Breast epithelium (tissue), 4 donors: ENCODE measurements at places on chromosomes 3 and 15.

DNA sequence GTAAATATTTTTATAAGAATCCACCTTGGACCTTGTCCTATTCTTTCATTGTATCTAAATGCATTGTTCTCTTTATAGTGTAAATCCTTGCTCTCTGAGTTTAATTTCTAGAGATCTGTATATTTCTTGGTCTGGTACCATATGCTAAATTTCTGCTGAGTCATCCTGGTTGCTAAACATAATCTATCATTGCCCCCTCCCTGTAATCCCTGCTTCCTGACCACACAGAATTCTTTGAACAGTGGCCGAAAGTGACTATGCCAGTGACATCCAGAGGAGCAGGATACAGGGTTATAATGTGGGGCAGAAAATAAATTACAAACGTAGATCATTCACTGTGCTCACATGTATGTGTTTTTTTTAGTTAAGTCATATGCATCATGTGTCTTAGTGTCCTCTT is 143.1 kb downstream of the DIPK2A start:
- no peak for DNase-seq

GRCh38 chr3:121836064-121836463 is 1.1 kb downstream of the EAF2 start:
- DNase-seq, result no peak

DNA sequence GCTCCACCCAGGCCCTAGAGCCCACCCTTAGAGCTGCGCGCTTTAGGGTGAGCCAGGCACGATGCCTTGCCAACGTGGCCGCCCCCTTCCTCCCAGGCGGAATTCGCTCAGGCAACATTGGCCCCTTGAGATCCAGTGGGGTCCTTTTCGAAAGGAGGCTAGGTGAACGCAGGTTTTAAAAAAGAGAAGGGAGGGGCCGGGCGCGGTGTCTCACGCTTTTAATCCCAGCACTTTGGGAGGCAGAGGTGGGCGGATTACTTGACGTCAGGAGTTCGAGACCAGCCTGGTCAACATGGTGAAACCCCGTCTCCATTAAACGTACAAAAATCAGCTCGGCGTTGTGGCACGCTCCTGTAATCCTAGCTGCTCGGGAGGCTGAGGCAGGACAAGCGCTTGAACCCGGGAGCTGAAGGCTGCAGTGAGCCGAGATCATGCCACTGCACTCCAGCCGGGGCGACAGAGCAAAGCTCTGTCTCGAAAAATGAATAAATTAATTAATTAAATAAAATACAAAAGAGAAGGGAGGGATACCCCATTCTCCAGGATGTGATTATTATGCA is 984 bp upstream of the RPP25 start:
- DNase-seq, result no peak

- DNase-seq, result no peak
These were observed 14.8 kb downstream of the MCM2 start for GRCh38 chr3:127612966-127613365.

GRCh38 chr3:57670543-57670942 is 22.3 kb downstream of the DENND6A start:
- no peak for DNase-seq
